ENCODE measurements at places on chromosomes 6 and 20. TPM values are rescaled to one million over a fixed set of nuclear protein-coding genes. Genes with fewer than 3 reads are reported as not detected.

SLC25A27 gene
- total RNA-seq = 3.4 TPM

GRIK2 gene
- total RNA-seq = not detected

SLC22A1 gene
- not detected for total RNA-seq

WASF1 gene
- 20.9 TPM for total RNA-seq

LY6G6C gene
- total RNA-seq = 0.35 TPM

FAM162B gene
- not detected for total RNA-seq

KCNK15 gene
- not detected for total RNA-seq

GRM1 gene
- not detected for total RNA-seq

PSORS1C2 gene
- total RNA-seq = not detected

CAP2 gene
- 18.0 TPM for total RNA-seq

GJE1 gene
- not detected for total RNA-seq

GRCh38 chr6:7106752-7107577 is 796 bp upstream of the RREB1 start:
- no peak for DNase-seq

- DNase-seq = no peak
Observed at GRCh38 chr6:10463491-10464481, 48.9 kb upstream of the TFAP2A start.

GRCh38 chr6:108945681-108946159 is 97.5 kb downstream of the ARMC2 start:
- DNase-seq = no peak

- DNase-seq = no peak
Observed at GRCh38 chr6:10098756-10099528, 315.9 kb downstream of the TFAP2A start.

DNA sequence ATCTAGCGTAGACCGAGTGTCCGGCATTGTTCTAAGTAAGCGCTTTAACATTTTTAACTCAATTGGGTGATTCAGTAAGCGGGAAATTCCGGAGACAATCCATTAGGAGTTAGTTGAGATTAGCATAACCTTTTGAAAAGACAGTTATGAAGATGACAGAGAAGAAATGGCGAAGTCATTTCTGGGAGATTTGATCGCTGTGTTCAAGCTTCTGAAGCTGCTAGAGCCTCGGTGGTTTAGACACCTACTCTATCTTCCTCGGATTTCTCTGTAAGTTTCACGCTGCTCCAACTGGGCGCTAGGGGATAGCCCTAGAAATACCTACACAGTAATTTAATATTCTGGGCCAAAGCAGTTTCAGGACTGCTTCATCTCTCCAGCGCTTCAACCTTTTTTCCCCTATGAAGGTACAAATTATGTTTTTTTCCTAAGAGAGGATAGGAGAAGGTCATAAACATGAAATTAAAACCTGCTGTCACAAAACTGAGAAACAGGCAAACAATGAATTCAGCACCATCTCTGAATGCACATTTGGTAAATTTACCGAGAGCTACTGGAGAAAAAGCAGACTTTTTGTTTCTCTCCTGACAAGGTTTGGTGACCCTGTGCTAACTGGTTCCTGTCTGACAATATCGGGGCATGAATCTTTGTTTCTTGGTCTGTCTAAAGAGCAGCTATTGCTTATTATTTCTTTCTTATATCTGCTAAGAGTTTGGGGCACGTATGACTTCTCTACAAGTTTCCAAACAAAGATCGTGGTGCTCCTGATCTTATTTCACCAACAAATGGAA is 22.4 kb downstream of the ZNF311 start:
- no peak for DNase-seq

- DNase-seq = no peak
Observed at GRCh38 chr20:33506576-33506975, 16.7 kb downstream of the CBFA2T2 start.

- DNase-seq = no peak
Observed at GRCh38 chr20:60636417-60636816, 615.6 kb upstream of the CDH4 start.

- peak; percentile 64 for DNase-seq
Observed at GRCh38 chr20:24100370-24101011, 111.9 kb upstream of the GGTLC1 start.

GRCh38 chr6:164085091-164086075 is 670.9 kb downstream of the QKI start:
- DNase-seq = peak; percentile 81

DNA sequence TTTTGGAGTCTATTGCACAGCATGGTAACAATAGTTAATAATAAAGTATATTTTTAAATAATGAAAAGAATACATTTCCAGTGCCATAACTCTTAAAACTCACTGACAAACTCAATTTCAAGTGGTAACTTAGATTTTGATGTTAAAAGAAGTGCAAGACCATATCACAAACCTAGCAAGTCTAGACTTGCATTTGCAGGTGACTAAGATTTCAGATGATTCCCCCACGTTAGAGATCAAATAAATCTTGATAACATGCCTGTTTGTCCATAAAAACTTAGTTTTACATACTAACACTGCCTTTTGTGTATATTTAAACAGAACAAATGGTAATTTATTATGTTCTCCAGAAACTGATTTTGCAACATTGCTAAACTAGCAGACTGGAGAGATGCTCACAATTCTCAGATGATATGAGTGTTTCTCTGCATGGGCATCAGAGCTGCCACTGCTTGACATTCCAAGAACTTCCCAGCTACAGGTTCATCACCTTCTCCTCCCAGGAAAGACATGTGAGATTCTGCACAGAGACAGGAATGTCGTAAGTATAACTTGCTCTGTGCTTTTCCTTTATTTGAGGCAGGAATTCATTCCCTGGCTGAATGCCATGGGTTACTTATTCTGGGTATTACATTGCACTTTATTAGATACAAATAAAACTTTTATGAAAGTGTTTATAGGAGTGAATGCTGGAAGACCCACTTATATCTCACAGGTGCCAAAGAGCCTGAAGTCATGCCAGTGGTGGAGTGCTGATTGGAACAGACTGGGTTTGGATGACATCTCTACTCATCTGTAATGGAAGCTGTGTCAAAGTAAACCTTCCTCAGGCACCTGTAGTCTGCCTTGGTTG is 160.2 kb upstream of the FOXA2 start:
- DNase-seq = peak; percentile 12

GRCh38 chr20:52425253-52425652 is 233.7 kb upstream of the ZFP64 start:
- no peak for DNase-seq

GRCh38 chr6:11366934-11367637 is 134.6 kb upstream of the NEDD9 start:
- peak; percentile 54 for DNase-seq

DNA sequence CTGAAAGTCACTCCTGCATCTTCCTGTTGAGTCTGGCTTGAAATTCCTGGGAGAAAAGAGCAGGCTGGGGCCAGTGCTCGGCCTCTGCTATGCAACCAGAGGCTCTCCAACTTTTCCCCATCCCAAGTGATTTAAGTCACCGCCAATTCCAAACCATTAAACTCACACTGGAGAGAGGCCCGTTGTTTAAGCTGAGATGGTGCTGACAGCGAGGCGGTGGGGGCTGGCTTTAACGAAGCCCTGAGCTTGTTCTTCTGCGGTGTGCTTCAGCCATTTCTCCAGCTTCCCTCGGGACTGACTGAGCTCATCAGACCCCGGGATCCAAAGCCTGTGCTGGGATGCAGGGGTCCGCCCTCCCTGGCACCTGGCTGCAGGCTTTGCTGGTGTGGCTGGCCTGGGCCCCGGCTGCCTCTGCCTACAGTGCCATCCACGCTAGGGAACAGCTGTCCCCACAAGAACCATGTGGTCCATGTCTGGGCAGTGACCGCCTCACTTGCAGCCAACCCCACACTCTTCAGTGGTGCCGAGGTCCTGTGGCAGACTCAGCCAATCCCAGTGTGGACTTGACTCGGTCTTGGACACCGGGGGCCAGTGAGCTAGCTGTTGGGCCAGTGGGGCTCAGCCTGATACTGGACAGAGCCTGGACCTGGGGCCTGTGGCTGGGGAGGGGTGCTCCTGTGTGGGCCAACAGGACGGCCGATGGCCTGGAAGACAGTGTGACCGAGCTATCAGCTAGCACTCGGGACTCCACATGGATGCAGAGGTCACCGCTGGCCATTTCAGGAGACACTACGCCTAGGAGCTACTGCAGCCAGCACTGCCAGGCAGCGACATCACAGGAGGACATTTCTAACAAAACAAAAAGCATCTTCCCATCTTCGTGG is 21.2 kb downstream of the RAMACL start:
- no peak for DNase-seq

DNA sequence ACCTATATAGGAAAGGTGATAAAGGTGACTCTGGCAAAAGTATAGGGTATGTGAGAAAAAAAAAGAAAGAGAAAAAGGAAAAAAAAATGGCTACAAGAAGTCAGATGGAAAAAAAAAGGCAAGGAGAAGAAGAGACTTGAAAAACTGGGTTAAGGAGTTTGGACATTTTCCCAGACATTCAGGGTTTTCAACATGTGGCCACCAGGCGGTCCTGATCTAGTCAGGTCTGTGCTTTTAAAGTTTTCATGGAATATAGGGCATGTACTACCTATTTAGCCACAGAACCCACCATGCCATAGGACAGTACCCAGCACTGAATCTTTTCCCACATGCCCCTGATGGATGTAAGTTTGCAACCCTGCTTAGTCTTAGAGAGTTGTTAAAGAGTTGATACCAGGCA is 433.7 kb downstream of the MAFB start:
- DNase-seq = no peak

- DNase-seq = no peak
Observed at GRCh38 chr6:30163918-30164654, 740 bp downstream of the TRIM15 start.

- DNase-seq = no peak
Observed at GRCh38 chr6:131410785-131411184, 162.2 kb upstream of the ARG1 start.

DNA sequence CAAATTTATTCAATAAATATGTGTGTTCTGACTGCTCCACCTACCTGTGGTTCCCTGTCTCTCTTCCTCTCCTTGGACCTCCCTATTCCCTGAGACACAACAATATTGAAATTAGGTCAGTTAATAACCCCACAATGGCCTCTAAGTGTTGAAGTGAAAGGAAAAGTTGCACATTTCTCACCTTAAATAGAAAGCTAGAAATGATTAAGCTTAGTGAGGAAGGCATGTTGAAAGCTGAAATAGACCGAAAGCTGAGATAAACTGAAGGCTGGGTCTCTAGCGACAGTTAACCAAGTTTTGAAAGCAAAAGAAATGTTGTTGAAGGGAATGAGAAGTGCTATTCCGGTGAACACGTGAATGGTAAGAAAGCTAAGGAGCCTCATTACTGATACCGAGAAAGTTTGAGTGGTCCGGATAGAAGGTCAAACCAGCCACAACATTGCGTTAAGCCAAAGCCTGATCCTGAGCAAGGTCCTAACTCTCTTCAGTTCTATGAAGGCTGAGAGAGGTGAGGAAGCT is 34.1 kb downstream of the UST start:
- no peak for DNase-seq

DNA sequence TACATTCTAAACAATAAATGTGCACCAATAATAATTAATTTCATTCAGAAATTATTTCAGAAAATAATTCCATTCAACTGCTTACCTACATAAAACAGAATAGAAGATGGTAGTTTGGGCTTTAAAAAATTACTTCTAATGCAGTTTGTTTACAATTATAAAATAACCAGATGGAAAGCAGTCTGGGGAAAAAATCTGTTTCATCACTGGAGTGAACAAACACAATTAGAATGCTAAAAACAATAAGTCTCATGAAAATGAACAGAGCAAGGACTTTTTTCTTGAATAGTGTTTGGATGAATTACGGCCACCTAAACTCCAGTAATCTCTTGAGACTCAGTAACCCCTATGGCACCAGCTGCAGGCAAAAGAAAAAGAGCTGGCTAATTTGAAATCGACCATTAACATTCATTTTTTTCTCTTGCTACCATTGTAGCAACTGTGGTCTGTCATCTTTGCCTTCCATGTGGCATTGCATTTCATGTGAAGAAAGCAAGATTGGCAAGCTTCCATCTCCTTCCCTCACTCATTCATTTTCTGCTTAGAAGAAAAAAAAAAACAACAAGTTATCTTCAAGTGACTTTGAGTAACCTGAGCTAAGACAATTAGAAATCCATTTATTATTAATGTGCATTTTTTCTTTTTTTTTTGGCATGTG is 88.4 kb upstream of the CEP85L start:
- DNase-seq = no peak

DNA sequence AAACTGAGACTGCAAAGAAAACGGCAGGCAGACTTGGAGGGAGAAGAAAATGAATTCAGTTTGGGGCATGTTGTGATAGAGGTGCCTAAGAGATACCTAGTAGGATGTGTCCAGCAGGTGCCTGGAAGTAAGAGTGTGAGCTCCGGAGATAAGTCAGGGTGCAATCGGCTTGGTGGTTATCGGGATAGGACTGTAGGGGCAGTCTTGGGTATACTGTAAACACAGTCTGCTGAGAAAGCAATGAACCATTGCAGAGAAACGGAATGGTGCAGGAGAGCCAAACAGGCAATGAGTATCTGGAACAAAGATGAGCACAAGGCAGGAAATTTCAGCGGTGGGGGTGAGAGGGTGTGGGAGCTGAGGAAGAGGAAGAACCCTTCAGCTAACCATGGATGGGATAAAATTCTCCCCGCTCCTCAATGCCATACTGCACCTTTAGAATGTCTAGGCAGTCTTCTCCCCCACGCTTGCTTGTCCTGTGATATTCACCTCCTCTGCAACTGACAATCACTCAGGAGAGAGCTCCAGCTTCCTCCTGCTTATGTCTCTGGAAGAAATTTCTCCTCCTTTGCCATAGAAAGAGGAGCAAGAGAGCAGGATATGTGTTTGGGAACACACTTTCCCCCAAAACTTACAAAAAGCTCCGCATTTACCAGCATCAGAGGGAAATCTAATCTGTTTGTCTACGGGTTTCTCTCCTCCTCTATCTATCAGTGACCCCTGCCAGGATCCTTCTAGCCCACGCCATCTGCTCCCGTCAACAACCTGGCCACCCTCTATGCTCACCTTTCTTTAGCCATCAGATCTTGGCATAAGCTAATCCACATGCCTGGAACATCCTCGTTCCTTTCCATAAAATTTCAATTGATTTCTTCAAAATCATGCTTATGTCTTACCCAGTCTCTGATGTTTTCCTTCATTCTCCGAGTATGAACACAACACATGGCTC is 381.7 kb upstream of the JARID2 start:
- DNase-seq = no peak

- DNase-seq = no peak
Observed at GRCh38 chr6:75246386-75246785, 2.8 kb upstream of the COX7A2 start.

GRCh38 chr6:127114214-127114760 is 4.2 kb upstream of the RSPO3 start:
- no peak for DNase-seq

All from endothelial cell of umbilical vein (primary cell).